ENCODE measurements at places on chromosomes 2 and 18. TPM values are rescaled to one million over a fixed set of nuclear protein-coding genes. Genes with fewer than 3 reads are reported as not detected.

RAX gene
- total RNA-seq, result not detected

CNOT9 gene
- 32.7 TPM for total RNA-seq

OTOS gene
- not detected for total RNA-seq

UGT1A3 gene
- 2.0 TPM for total RNA-seq

TRAF3IP1 gene
- total RNA-seq, result 18.0 TPM

EGR4 gene
- total RNA-seq, result not detected

RGPD3 gene
- total RNA-seq, result 0.24 TPM

GRHL1 gene
- total RNA-seq, result 2.3 TPM

POTEJ gene
- total RNA-seq, result 0.15 TPM

OR6B2 gene
- total RNA-seq, result not detected

FAM237A gene
- total RNA-seq, result not detected

DOK6 gene
- total RNA-seq, result 0.46 TPM

EFR3B gene
- total RNA-seq, result 2.5 TPM

ACVR1C gene
- total RNA-seq, result 14.6 TPM

Measured in left colon (tissue), 2 donors.